ENCODE measurements at places on chromosomes 7 and 10.

DNA sequence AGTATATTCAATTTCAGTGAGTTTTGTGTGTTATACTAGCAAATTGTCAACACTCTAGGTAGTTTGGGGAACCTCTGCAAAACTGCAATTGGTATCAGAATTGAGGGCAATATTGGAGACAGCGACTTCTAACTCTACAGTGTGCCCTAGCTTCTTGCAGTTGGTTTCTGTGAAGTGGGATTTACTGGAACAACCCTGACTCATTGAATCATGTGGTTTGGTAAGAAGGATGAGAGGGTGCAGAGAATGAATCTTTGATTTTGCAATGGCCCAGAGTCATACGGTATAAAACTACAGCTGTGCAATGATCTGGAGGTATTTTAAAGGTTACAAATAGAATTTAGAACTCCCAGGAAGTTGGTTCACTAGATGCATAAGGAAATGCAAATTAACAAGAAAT, 129.1 kb upstream of the PPP1R3A start:
- no peaks in the 10 kb centered on the region for H3K27me3 ChIP-seq
- H3K4me3 ChIP-seq: no peak overlapping the region
- H3K4me1 ChIP-seq: peaks cover 7% of the 10 kb centered on the region
- no peak for DNase-seq

- no peak overlapping the region for H3K4me3 ChIP-seq
- H3K4me1 ChIP-seq: peaks cover 3% of the 10 kb centered on the region
- no peak overlapping the region for H3K27ac ChIP-seq
Measured at GRCh38 chr7:143413123-143413522, 4.5 kb upstream of the EPHA1 start.

DNA sequence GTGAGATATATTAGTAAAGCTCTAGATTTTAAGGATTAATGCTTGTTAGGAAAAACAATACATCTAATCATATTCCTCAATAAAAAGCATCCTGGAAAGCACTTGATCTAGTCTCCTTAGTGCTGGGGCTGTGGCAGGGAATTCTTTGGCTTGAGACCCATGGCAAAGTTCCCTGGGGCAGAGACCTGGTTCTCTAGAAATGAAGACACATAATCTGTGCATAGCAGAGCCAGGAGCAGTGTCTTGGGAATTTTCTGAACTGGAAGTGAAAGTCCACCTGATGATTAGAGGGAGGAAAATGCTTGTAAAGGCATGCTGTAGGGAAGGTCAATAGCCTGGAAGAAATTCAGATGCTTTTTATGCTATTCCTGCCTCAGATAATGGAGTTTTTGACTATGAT, 247.4 kb downstream of the CDK14 start:
- no peak overlapping the region for H3K4me3 ChIP-seq
- H3K4me1 ChIP-seq: no peaks in the 10 kb centered on the region
- DNase-seq: no peak
- H3K36me3 ChIP-seq: no peaks in the 10 kb centered on the region

GRCh38 chr10:51251110-51251509, 176.8 kb downstream of the PRKG1 start:
- no peak overlapping the region for H3K4me3 ChIP-seq
- no peaks in the 10 kb centered on the region for H3K36me3 ChIP-seq
- no peak overlapping the region for H3K27ac ChIP-seq
- H3K4me1 ChIP-seq: no peaks in the 10 kb centered on the region
- H3K27me3 ChIP-seq: no peaks in the 10 kb centered on the region

- H3K4me1 ChIP-seq: no peaks in the 10 kb centered on the region
- H3K27ac ChIP-seq: no peak overlapping the region
- no peaks in the 10 kb centered on the region for H3K36me3 ChIP-seq
- H3K27me3 ChIP-seq: no peaks in the 10 kb centered on the region
Measured at GRCh38 chr10:71513936-71514335, 117.2 kb downstream of the CDH23 start.

Data from GM12878 (cell line).